Left hindlimb (tissue), 1 donor: ENCODE measurements at places on chromosomes 13 and 19.

DNA sequence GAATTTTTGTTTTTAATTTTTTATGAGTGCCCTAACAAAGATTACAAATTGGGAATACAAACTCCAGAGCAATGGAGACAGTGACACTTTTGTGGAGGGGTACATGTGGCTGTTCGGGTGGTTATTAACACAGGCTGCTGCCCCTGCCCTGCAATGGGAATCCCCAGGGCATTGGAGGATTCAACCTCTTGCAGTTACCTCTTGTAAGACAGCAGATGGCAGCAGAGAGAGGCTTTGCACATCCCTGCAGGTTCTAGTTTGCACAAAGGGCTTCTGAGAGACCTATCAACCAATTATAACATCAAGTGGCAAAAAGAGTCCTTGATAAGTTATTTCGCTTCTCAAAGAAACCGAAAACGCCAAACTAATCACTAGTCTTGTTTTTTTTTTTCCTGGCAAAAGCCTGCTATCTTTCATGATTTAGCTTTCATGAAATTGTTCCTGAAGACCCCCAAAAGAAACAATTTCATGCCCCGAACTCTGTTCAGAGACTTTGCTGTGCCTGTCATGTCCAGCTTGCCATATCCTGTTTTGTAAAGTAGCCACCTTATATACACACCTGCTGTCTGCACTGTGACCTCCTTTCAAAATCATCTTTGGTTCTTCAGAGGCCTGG, 10.4 kb downstream of the GJB2 start:
- DNase-seq: no peak

DNA sequence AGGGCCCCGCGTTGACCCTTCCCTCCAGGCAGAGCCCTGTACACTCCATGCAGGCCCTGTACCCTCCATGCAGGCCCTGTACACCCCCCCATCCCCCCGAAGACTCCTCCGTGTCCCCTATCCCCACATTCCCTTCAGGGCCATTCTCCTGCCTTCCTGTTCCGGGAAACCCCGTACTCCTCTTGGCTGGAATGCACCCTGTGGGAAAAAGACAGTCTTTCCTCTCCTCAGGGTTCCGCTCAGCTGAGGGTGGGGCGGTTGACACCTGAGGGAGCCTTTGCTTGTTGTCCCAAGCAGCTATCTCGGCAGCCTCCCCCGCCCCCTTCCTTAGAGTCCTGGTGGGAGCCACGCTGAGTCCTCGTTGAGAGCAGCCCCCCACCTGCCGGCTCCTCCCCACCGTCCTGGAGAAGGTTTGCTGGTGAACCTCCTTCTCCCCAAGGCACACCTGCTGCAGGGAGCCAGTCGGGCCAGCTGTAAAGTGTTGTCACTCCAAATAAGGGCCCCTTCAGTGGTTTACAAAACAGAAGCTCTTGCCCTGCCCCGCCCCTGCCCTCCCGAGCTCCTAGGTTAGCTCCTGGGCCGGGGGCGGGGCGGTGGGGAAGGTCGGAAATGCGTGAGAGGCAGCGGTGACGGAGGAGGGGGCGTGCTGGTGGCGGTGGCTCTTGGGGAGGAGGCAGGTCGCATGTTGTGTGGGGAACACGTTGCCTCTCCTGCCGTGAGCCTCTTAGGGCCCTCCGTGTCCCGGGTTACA, 1.5 kb downstream of the GNA11 start:
- DNase-seq: no peak

DNA sequence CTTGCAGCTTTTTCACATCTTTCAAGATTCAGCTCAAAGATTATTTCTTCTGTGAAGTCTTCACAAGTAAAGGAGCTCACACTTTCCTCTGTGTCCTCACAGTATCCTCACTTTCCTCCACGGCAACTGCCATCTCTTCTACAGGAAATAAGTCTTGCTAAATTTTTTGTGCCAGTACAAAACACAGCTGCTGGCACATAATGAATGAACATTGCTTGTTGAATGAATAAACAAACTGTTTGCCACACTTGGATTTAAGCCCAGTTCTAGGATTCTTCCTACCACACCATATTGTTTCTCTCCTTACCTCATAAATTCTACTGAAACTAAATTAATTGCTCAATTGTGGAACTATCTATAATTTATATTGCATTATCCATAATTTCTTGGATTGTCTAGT, 59.5 kb downstream of the RAP2A start:
- no peak for DNase-seq

DNA sequence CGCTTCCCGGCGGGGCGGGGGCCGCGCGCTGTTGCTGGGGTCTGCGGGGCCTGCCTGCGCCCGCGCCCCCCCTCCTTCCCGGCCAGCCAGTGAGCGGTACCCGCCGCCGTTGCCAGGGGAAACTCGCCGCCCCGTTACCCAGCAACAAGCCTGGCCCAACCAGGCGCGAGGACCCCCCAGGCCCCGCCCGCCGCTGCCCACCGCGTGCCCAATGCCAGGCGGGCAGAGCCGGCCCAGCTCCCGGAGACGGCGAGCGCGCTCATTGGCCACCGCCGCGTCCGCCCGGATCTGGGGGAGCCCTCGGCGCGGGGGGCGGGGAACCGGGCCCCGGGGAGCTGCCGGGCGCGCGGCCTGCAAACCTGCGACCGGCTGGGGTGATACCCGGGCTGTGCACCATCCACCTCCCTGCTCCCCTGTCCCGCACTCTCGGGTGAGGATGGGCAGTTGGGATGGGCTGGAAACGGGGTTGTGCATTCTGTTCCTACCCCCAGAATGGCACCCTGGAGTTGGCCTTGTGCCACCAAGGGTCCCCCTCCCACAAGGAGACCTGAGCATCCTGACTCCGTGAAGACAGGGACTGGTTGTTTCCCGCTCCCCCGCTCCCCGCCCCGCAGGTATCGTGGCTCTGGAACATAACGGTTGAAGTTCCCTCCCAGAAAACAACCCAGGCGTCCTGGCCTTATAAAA, 8.8 kb upstream of the BBC3 start:
- DNase-seq: peak; percentile 80

- no peak for DNase-seq
These were observed 418.6 kb downstream of the UQCRFS1 start for GRCh38 chr19:28794301-28794700.

DNA sequence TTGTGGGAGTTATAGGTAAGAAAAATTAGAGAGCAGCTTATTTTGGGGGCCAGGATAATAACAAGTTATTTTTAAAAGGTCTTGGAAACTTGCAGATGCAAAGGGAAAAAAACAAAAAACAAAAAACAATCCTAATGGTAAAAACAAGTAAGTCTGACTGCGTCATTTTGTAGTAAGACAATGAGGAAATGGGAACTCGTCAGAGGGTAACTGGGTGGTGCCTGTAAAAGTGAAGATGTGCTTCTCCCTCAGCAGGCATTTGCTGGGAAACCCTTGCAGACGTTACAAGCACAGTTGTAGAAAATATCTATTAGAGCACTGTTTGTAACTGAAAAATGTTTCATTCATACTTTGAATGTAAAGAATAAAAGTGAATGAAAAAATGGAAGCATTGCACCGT, 2.2 kb upstream of the TNFSF13B start:
- no peak for DNase-seq

GRCh38 chr19:21576481-21576880, 71.1 kb downstream of the ZNF429 start:
- no peak for DNase-seq

DNA sequence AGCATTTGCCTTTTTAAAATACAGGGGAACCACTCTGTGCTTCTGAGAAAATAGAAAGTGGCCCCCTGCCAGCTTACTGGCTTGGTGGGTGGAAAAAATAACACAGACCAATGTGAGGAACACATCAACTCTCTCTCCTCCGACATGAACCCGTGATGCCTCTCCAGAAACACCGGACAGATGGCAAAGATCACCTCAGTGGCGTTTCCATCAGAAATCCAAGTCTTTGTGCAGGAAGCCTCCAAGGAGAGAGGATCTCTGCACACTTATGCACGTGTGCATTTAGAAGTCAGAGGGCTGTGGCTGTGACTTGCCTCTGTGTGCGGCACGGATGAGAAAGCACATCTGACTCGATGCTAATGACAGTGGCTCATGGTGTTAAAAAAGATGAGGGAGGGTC, 112.3 kb upstream of the KLF12 start:
- DNase-seq: peak; percentile 84

DNA sequence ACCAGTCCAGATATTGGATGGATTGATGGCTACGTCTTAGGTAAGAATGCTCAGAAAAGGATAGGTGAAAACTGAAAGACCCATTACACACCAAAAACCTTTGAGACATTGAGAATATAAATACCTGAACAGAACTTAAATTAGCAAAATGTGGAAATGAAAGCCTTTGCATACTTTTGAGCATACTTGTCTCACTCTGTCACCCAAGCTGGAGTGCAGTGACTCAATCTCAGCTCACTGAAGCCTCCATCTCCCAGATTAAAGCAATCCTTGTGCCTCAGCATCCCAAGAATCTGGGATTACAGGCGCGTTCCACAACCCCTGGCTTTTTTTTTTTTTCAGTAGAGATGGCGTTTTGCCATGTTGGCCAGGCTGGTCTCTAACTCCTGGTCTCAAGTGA, 695.3 kb downstream of the DACH1 start:
- DNase-seq: no peak

DNA sequence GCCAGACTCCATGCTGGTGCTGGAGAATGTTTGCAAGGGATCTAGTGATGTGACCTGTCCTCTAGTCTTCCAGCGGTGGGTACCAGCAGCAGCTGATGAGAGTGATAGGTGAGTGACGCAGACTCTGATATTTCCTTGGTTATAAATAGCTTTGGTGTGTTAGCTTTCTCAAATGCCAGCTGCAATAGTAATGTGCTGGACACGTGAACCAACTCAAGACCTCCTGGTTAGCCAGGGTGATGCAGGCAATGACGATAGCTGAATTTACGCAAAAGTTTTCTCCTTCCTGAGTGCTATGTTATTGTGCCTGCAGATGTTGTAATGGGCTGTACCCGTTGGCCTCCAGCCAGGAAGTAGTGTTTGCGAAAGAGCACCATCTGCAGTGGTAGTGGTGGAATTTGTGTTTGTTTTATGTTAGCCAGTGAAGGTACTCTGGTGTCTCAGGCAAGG, 129.5 kb downstream of the CYSLTR2 start:
- peak; percentile 41 for DNase-seq

- DNase-seq: peak; percentile 95
These were observed at the start of gene GATAD2A for GRCh38 chr19:19404879-19405860. GATAD2A (plus strand) TSS chr19:19405675; CDS start chr19:19465346, 59,671 bp downstream.

GRCh38 chr13:114074671-114075315, 57.6 kb downstream of the RASA3 start:
- DNase-seq: peak; percentile 20

GRCh38 chr13:68888832-68889231, 1218.8 kb upstream of the ATXN8OS start:
- DNase-seq: no peak

DNA sequence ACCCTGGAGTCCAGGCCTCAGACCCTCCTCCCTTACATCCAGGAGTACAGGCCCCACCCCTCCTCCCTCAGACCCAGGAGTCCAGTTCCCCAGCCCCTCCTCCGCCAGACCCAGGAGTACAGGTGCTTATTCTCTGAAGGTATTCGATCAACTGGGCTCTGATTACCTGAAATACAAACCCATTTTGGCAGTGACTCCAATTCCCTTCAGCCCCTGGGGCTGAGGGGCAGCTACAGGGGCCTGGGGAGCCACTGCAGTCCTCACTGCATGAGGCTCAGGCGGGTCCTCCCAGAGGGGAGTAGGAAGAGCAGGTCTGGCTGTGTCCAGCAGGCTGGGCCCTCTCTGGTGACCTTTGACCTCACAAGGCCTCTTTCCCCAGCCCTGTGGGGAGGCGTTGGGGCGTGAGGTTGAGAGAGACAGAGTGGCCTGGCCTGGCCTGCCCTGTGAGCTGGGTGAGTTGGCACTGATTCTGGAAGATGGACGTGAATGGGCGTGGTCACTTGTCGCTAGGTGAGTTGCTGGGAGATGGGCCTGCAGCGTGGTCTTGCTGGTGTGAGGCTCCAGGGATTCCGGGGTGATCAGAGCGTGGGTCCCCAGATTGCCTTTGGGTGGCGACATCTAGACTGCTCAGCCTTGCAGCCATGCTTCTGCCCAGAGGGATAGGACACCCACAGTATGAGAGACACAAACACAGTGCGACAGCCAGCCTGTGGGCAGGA, 3.1 kb downstream of the BCAT2 start:
- DNase-seq: no peak

DNA sequence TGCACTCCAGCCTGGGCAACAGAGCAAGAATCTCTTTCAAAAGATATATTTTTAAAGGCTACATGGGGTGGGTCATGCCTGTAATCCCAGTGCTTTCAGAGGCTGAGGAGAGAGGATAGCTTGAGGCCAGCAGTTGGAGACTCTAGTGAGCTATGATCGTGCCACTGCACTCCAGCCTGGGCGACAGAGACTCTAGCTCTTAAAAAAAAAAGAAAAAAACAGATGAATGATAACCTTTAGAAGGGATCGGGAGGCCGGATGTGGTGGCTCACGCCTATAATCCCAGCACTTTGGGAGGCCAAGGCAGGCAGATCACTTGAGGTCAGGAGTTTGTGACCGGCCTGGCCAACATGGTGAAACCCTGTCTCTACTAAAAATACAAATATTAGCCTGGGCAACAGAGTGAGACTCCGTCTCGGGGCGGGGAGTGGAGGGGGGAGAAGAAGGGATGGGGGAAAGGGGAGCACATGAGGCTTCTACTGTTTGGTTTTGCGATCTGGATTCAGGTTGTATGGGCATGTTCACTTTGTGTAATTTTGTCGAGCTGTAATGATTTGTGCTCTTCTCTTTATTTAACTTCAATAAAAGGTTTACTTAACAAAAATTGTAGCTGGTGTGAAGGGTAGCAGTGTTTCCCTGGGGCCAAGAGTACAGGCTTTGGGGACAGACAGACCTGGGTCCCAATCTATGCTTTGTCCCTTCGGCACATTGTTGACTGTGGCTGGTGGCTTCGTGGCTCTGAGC, 1.1 kb upstream of the PSMC4 start:
- DNase-seq: no peak

GRCh38 chr13:100306434-100306999, 217.6 kb downstream of the PCCA start:
- no peak for DNase-seq

DNA sequence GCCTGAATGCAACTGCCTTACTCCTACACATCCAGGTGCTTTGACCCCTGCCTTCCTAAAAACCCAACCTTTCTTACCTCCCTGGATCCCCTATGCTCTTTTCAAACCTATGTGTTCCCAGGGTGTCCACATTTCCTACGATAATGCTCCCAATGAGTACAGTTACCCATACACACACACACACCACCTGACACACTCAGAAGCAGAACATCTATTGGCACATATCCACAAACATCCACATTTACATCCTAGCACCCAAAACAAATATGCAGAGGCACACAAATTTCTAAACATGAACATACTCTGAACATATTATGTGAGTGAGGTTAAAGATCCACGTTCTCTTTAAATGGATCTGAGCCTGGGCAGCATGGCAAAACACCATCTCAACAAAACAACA, 22.4 kb upstream of the PLAUR start:
- no peak for DNase-seq

GRCh38 chr13:33745370-33746324, 72.3 kb upstream of the RFC3 start:
- no peak for DNase-seq
